ENCODE measurements at places on chromosomes 1 and 21.

- DNase-seq: peak; percentile 30
Observed at GRCh38 chr1:221809091-221810029, 67.5 kb upstream of the DUSP10 start.

DNA sequence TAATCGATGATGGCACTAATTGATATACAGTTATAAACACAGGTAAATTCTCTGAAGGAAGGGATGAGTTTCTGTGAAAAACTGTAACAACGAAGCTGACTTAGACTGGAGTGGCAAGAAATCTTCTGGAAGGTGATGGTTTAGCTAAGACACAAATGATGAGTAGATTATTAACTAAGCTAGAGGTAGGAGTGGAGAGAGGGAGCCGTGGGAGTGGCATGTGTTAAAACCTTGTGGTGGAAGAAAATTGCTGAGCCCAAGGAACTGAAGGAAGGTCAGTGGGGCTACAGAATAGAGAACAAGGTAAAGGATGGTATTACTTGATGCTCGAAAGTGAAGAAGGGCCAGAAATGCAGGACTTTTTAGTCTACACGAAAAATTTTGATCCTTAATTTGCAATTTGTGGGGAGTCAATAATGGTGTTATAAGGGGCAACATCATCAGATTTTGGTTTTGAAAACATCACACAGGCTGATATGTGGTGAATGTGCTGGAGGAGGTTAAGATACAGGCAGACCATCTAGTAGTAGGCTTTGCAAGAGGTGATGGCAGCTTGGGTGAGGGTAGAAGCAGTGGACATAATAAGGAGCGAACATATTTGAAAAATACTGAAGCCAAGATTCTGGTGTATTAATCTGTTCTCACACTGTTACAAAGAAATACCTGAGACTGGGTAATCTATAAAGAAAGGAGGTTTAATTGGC lies 93.8 kb downstream of the S1PR1 start:
- DNase-seq: no peak

DNA sequence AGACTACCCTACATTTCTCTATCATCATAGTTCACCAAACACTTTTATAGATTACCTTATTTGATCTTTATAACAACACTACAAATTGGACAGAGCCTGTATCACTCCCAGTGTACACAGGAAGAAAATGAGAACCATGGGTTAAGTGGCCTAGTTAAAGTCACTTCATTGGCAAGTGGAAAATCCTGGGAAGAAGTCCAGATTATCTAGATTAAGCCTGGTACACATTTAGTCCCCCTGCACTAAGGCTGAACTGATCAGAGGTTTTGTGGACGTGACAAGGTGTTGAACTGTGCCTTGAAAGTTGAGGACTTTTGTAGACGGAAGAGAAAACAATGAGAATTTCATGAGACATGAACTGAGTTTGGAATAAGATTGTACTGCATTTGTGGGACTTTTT lies 7.5 kb upstream of the USH2A start:
- no peak for DNase-seq

DNA sequence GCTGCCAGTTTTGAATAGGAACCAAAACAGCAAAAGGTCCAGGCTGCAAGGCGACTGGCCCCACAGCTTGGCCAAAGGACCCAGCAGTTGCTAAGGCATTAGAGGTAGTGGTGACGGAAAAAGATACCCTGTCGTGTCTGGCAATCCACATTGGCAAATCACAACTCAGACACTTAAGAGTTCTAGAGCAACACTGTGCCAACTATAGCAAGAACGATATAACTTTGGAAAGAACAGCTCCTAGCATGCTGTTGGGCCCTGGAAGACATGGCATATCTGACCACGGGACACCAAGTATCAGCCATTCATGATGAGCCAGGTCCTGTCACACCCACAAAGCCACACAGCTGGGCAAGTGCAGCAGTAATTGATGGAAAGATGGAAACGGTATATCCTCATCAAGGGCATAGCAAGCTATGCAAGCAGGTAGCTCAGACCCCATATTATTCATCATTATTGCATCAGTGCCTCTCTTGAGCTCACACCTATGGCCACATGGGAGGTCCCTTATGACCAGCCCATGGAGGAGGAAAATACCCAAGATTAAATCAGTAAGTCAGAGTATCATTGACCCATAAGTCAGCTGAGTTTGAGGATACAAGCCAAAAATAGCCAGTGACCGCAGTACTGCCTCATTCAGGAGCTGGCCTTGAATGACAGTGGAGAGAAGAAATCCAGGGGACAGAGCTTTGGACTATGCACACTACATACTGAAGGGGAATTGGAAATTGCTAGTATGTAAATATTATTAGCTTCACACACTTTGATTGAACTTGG lies 221.2 kb downstream of the SETD4 start:
- DNase-seq: peak; percentile 23

DNA sequence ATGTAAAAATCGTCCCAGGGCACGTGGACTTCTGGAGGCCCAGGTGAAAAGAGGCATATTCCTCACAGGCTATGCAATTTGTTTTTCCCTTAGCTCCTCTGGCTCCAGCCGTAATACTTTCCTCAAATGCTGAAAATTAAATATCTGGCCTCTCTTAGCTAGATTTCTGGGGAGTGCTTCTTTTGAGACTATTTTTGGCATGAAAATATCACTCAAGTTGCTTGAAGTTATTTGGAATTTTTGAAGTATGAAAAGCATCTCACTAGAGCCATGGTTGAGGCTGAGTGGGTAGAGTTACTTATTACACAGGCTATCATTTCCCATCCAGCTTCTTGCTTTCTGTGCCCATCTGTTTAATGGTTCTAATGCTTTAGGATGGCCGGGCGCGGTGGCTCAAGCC lies 59.7 kb downstream of the MYOM3 start:
- peak; percentile 55 for DNase-seq

DNA sequence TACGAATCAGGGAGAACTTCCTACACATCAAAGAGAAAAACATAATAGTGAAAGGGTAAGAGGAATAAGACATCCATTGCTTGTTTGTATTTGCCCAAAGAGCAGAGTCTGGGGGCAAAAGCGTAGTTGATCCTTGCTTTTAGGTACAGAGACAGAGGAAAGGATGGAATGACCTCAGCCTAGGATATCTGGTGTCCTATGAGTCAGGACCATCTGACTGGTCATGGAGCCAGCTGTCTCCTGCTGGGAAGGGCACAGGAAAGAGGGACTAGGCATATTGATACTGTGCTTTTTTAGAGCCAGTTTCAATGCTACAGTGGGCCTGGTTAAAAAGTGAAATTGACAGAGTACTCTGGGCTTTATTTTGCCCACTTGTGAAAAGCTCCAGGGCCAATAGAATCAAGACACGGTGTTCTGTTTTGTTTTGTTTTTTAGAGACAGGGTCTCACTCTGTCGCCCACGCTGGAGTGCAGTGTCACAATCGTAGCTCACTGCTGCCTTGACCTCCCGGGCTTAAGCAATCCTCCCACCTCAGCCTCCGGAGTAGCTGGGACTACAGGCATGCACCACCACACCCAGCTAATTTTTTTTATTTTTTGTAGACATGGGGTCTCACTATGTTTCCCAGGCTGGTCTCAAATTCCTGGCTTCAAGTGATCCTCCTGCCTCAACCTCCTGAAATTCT lies 3.2 kb downstream of the PLEKHO1 start:
- peak; percentile 79 for DNase-seq

GRCh38 chr1:212118872-212119260 lies 83.3 kb downstream of the DTL start:
- no peak for DNase-seq

GRCh38 chr1:82867781-82868180 lies 1067.0 kb downstream of the ADGRL2 start:
- DNase-seq: no peak

GRCh38 chr1:89279011-89279466 lies 6.4 kb upstream of the GBP5 start:
- no peak for DNase-seq

- no peak for DNase-seq
Observed at GRCh38 chr1:20830378-20830777, 43.3 kb upstream of the HP1BP3 start.

GRCh38 chr1:58451560-58452191 lies 94.8 kb downstream of the OMA1 start:
- DNase-seq: no peak

- peak; percentile 63 for DNase-seq
Observed at GRCh38 chr1:93437976-93438605, 9.8 kb upstream of the FNBP1L start.

- peak; percentile 43 for DNase-seq
Observed at GRCh38 chr1:103162360-103162759, 54.0 kb upstream of the COL11A1 start.

DNA sequence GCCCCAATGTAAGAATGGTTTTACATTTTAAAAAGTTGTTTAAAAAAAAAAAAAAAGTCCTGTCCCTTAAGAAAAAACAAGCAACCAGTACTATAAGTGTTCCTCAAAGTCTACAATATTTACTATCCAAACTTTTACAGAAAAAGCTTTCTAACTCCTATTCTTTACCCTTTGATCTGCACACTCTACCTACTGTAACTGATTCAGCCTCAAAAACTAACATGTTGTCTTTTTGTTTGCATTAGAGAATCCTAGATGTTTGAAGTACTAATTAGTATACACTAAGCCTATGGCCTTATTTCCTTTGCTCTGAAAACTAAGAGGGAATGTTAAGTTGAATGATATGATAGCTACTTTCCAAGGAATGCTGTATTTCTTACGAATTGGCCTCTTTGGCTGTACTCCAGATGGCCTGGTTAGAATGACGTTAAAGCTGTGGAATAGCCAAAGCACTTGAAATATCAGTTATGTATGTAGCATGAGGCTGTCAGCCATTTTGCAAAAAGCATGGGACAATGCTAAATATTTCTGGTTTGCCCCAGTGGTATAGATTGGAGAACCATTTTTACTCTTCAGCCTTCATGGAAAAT lies 234.8 kb downstream of the GPR52 start:
- peak; percentile 69 for DNase-seq

DNA sequence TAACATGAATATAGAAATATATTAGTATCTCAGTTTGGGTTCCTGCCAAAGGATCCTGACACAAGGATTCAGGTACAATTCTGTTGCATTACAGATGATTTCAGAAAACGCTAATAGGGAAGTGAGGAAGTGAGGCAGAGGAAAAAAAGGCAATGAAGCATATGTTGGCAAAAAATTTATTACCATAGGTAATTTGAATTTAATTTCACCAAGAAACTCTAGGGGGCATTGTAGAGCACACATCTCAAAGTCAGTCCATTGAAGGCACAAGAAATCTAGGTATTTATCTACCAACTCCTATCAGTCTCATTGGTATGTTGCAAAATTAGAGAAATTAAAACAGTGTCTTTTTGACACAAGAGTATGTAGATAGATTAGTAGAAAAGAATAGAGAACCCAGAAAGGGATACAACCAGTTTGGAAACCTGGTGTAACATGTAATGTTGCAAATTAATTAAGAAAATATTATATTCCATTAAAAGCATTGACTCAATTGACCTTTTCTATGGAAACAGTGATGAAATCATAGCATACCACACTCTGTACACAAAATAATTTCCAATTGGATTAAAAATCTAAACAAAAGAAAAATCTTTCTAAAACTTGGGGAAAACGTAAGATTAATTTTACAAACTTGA lies 104.9 kb upstream of the SNX7 start:
- DNase-seq: peak; percentile 37

- peak; percentile 86 for DNase-seq
Observed at GRCh38 chr1:77514921-77515776, 167.3 kb downstream of the ZZZ3 start.

DNA sequence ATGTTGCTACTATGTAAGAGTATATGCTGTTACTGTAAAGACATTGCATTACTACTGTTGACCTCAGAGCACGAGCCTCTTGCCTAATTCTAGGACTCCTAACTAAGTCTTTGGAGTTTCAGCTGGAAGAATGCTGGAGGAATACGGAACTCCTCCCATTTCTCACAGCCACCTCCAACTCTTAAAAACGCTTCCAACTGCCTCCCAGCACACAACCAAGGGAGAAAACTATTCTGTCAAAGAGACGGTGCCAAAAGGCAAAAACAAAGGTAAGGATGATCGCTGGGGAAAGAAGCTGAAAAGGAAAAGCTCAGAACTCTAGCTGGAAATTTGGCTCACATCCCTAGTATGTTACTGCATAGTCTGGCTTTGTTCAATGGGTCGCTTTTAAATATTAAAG lies at the start of gene FMO2:
Gene FMO2, plus strand, starts transcription at position 210 of the 400 bp plus-strand sequence. CDS start 414 bp downstream, outside the sequence.
- DNase-seq: no peak

GRCh38 chr1:159705251-159705903 lies 9.0 kb downstream of the CRP start:
- DNase-seq: no peak

GRCh38 chr21:17631195-17631594 lies 18.5 kb upstream of the BTG3 start:
- DNase-seq: no peak

DNA sequence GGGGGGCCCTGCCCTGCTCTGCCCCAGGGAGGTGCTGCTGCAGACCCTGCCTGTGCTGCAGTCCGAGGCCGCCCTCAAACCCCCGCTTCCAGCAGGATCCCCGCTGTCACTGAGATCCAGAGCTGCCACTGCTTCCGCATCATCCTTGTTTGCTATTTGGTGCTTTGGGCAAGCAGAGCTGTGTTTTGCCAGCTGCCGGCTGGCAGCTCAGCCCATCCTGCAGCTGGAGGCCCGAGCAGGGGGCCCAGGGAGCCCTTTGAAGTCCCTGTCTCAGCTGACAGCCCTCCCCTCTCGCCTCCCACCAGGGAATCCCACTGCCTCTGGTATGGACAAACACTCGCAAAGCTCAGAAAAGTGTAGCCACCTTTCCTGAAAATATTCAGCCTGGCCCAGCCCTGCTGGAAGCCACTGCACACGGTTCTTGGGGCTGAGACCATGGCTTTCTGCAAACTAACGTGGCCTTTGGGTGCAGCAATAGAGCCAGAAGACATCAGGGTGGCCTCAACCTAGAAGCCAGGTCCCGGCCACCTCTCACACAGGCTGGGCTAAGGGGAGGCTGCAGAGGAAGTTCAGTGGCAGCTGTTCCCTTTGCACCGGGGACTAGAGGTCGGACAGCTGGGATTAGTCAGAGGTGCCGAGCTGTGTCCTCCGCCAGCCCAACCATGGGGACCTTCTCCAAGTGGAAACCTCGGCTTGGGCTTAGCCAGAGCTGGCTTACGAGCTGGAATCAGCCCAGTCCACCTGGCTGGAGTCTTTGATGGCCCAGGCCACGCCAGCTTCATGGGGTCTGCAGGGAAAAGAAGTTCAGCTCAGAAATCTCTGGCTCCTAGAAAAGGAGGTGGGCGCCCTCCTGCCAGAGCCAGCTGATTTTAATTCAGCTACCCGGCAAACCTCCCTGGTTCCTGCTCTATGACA lies 107.1 kb downstream of the SPSB1 start:
- DNase-seq: peak; percentile 42

GRCh38 chr1:158003406-158003800 lies 10.0 kb downstream of the KIRREL1 start:
- DNase-seq: peak; percentile 81

DNA sequence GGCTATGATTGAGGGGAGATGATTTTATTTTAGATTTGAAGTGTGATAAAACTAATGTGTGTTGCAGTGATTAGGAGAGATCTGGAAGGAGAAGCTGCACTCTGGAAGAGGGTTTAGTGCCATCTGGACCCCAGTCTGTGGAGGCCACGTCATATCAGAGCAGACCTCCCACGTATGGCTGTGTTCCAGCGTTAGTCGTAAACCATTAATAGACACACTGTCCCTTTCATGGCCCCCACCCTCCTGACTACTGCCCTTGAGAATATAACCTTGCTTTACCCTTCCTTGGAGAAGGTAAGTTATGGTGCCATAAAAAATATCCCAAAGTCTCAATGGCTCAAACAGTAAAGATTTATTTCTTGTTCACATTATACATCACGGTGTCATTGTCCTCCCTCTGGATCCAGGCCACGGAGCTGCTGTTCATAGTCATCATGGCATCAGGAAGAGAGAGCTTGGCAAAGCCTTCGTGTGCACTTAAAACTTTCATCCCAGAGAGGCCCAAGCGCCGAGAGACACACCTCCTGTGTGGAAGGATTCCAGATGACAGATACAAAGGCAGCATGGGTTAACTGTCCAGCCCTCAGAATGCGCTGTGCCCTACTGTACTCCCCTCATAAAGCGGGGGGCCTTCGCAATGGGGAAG lies 33.2 kb downstream of the RHOU start:
- DNase-seq: no peak
